ENCODE measurements at places on chromosomes 1 and 21.

GRCh38 chr1:198535631-198536030, 4.8 kb downstream of the ATP6V1G3 start:
- no peak for DNase-seq

DNA sequence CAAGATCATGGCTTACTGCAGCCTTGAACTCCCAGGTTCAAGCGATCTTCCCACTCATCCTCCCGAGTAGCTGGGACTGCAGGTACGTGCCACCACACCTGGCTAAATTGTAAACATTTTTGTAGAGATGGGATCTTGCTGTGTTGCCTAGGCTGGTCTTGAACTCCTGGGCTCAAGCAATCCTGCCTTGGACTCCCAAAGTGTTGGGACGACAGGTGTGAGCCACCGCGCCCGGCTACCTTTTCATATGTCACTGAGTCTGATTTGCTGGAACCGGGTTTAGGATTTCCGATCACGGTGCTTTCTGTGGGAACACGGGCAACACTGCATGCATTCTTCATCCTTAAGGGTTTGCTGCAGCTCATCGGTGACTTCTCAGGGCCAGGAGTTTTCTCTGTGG, 32.2 kb upstream of the PCBP3 start:
- no peak for DNase-seq

DNA sequence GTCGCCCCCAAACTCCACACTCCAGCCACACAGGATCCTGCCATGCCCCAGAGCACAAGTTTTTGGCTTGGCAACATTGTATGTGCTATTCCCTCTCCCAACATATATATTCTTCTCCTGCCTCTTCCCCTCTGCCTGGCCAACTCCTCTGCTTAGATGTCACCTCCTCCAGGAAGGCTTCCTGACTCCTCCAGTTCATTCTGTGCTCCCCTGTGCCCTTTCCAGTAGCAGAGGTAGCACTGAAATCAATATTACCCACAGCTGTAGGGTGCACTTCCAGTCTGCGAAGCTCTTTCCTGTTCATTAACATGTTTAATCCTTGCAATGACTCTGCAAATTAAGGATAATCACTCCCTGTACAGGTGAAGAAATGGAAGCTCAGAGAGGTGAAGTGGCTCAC, 21.2 kb downstream of the ALDH4A1 start:
- no peak for DNase-seq

DNA sequence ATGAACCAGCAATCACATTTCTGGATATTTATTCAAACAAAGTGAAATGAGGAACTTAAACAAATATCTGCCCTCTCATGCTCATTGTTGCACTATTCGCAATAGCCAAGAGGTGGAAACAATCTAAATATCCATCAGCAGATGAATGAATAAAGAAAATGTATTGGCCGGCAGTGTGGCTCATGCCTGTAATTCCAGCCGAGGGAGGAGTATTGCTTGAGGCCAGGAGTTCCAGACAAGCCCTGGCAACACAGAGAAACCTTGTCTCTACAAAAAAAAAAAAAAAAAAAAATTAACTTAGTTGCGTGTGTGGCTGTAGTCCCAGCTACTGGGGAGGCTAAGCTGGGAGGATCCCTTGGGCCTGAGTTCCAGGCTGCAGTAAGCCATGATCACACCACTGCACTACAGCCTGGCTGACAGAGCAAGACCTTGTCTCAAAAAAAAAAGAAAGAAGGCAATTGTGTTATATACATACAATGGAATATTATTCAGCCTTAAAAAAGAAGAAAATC, 191.4 kb downstream of the AKT3 start:
- no peak for DNase-seq

GRCh38 chr1:212814537-212815334, 23.0 kb downstream of the TATDN3 start:
- no peak for DNase-seq

Measured in stimulated activated CD4-positive, alpha-beta T cell treated with anti-CD3 and anti-CD28 coated beads, TNF-alpha, amount 100 ng/mL, for 24 hours (primary cell).